AG10803 (cell line): ENCODE measurements at places on chromosomes 4 and X.

- DNase-seq: no peak
These were observed 184.8 kb downstream of the GABRG1 start for GRCh38 chr4:45939056-45939455.

DNA sequence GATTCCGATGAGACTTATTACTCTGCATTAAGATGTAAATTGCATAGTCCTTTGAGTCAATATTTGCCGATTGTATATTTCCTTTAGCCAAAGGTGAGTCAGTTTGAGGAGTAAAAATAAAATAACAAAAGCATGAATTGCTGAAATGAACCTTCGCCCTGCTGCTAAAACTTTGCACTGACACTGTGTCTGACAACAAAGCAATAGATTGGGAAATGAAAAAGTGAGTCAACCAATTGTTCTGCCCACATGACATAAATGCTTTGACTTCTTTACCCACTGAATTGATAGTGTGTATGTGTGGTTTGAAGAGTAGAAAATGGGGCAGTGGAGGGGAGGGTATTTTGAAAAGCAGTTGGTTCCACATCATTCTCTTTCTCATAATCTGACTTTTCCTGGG, 88.4 kb upstream of the AFF2 start:
- no peak for DNase-seq

GRCh38 chr4:185108669-185109068, 34.4 kb upstream of the SLC25A4 start:
- DNase-seq: no peak

DNA sequence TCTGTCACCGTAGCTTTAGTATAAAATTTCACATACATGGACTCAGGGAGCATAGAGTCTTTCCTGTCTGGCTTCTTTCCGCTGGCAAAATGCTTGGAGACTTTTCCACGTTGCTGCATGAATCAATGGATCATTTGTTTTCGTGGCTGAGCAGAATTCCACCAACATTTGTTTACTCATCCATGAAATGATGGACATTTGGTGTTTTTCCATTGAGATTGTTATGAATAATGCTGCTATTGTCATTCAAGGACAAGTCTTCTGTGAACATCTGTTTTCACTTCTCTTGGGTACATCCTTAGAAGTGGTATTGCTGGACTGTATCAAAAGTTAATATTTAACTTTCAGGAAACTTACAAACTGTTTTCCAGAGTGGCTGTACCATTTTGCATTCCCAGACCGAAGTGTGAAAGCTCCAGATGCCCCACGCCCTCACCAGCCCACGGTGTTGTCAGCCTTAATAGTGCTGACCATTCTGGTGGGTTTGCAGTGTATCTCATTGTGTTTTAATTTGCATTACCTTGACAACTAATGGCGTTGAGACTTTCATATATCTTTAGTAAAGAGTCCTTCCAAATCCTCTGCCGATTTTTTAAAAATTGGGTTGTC, 5.8 kb upstream of the TMEM271 start:
- DNase-seq: no peak

DNA sequence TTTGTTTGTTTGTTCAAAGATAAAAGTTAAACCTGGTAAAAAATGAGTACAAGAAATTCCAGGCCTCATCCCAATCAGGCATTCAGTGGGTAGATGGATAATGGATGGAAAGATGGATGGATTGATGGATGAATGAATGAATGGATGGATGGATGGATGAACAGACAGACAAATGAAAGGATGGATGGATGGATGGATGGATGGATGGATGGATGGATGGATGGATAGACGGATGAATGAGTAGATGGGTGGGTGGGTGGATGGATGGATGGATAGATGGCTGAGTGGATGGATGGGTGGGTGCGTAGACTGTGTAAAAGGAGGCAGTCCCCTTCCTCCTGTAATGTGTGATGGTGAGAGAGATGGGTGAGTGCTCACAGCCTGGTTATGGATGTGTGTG, 206.7 kb downstream of the FRMPD4 start:
- no peak for DNase-seq

- no peak for DNase-seq
These were observed 29.7 kb upstream of the HPSE start for GRCh38 chr4:83364312-83364711.

GRCh38 chrX:31461266-31461665, 389.4 kb upstream of the FTHL17 start:
- DNase-seq: no peak

DNA sequence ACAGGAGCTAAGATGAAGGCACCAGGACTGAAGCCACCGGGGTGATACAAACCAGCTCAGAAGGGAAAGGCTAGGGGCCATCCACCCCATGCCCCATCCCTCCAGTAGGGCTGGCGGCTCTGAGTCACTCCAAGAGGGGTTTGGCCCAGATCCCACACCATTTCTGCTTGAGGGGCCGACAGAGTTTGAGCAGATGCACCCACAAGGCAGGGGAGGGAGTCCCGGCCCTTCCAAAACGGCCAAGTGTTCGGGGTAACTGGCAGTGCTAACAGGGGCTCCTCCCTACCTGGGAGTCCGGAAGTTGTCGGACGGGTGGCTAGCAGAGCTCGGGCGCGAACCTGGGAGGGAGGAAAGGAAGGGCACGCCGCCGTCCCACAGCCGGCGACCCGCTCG, 412 bp downstream of the SLC10A3 start:
- peak; percentile 43 for DNase-seq

DNA sequence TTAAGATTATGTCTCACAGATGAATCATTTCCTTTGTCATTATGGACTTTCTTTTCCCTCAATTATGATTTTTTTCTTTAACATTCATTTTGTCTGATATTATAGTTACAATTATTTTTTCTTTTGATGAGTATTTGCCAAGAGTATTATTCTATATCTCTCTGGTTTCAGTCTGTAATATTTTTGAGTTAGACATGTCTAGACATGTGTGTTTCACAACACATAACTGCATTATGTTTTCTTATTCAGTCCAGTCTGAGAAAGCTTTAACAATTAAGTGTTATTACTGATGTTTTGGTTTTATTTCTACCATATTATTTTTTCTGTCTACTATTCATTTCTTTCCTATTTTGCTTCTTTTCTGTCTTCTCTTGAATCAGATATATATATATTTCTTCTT, 108.3 kb upstream of the MID1IP1 start:
- DNase-seq: no peak

GRCh38 chr4:181541396-181541795, 701.8 kb upstream of the TENM3 start:
- DNase-seq: peak; percentile 25

DNA sequence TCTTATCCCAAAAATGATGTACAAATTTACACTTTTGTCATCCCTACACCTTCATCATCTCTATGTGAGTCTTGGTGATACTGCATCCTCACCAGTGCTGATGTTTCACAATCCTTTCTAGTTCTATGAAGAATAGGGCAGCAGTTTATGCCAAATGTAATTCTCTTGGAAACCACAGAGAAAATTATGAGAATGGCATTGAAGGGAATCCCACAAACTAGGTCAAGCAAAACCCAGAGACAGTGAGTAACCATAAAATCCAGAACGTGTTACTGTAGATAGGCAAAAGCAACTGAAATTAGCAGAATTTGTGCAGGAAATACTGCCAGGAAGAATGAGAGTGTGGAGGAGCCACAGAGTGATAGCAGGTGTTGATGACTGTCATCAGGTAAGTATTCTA, 24.5 kb downstream of the IL15 start:
- DNase-seq: peak; percentile 69

DNA sequence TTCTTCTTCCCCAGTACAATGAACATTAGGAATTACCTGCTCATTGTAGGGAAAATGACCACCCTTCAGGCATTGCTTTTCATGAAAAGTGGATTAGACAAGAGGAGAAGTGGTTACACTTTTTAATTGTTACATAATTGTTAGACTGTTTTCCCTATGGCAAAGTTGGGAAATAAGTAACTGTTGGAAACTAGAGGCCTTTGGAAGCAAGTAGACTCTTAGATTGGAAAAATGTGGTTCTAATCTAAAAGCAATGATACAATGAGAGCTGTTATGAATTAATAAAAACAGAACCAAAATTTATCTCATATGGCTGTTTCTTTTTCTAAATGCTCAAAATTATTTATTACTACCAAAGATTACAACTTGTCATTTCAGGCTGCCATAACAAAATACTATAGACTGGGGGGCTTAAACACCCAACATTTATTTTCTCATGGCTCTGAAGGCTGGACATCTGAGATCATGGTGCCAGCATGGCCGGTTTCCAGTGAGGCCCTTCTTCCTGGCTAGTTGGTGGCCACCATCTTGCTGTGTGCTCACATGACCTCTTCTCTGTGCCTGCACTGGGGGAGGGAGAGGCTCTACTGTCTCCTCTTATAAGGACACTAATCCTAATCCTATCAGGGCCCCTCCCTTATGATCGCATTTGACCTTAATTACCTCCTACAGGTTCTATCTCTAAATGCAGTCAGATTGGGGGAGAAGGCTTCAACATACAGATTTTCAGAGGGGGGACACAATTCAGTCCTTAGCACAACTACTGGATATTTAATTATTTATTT, 12.5 kb downstream of the CC2D2A start:
- DNase-seq: no peak

- no peak for DNase-seq
These were observed 51.4 kb upstream of the SCRG1 start for GRCh38 chr4:173450281-173450680.

GRCh38 chrX:153723351-153724251, 586 bp downstream of the BCAP31 start:
- peak; percentile 42 for DNase-seq

DNA sequence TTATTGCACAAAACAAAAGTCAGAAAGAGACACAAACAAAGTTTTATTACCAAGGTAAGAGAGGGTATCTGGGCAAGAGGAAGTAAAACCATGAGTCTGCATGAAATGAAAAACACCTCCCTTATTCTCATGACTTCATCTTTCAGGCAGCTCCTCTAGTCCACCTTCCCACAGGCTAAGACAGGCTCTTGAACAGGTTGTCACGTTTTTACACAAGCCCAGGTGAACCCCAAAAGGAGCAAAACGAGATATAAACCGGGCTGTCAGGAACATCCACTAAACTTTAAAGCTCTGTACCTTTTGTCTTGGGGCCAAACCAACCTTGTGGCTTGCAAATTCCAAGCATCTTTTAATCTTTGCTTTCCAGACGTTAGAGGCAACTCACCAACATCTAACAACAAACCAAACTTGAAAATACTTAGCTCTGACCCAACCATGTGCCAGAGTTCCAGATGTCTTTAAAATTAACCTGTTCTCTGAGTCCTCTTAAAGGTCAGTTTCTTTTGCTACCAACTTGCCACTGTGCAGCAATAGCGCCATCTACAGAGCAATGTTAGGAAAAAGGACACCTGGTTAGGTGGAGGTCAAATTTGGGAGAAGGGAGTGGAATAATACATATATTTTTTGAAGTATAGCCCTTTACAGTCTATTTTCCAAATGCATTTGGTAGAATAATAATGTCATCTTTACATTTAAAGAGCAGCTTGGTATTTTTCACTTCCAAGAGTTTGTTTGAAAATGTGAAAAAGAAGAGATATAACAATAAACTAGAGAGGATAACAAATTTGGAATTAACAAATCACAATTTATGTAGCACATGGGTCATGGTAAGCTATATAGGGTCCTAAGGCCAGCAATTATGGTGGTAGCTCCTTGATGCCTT, 73.1 kb downstream of the QRFPR start:
- DNase-seq: peak; percentile 50

DNA sequence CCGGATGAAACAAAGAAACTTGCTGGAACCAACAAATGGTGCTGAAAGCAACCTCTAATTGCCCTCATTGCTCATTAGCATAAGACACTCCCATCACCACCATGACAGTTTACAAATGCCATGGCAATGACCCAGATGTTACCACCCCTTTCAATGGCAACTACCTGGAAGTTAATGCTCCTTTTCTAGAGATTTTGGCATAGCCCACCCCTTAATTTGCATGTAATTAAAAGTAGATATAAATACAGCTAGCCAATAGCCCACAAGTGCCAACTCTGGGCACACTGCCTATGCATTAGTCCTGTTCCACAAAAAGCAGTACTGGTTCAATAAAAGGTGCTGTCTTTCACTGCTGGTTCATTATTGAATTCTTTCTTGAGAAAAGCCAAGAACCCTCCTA, 410.3 kb upstream of the PPP1R2C start:
- DNase-seq: no peak

DNA sequence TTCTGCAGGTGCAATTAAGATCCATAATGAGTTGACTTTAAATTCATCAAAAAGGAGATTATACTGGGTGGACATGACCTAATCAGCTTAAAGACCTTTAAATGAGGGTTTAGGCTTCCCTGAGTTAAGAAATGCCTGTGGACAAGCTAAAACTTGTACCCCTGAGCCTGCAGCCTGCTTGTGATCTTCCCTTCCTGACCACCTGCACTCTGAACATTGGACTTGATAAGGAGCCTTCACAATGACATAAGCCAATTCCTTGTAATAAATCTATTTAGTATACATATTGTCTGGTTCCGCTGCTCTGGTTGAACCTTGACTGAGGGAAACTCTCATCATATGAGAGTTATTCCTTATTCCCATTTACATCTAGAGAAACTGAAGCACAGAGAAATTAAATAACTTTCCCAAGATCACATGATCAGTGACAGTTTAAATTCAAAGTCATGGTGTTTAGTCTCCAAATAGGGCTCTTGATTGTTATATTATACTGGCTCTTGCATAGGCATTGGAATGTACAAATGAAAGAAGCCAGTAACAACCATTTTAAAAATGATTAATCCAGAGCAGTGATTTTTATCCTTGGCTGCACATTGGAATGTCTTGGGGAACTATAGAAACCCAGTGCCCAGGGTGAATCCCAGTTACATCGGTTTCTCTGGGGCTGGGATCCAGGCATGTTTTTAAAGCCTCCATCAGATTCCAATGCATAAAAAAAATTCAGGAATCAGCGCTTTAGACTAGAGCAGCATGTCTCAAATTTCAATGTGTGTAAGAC, 136.1 kb downstream of the MSL3 start:
- no peak for DNase-seq

GRCh38 chr4:143248827-143249226, 64.1 kb downstream of the USP38 start:
- DNase-seq: no peak

DNA sequence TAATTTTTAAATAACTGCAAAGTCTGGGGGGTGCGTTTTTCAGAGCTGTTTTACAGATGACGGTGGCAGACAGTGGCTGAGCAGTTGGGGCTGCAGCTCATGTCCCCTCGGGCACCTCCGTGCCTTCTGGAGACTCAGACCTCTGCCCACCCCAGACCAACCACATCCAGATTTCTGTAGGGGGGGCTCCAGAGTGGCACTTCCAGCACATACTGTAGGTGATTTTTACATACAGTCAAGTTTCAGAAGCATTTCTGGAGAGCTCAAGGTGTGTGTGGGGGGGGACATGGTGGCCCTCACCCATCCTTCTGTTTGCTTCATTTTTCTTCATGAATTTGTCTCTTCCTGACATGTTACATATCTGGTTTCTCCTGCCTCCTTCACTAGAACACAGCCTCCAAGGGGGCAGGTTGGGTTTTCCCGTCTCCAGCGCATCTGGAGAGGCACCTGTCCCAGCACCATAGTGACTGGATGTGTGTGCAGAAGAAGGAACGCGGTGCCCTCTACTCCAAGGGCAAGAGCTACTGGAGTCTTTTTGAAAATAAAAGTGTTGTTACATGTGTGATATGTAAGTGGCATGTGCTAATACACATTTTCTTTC, 37.5 kb downstream of the TMEM271 start:
- DNase-seq: no peak

GRCh38 chr4:105130945-105131344, 15.7 kb upstream of the TET2 start:
- no peak for DNase-seq

- no peak for DNase-seq
These were observed 42.3 kb upstream of the PRSS12 start for GRCh38 chr4:118395057-118395644.
